Sigmoid colon (tissue), 7 donors: ENCODE measurements at places on chromosomes 2 and 18. TPM values are rescaled to one million over a fixed set of nuclear protein-coding genes. Genes with fewer than 3 reads are reported as not detected.

Gene SNED1
- 3.0 TPM for polyA plus RNA-seq

Gene INHBB
- polyA plus RNA-seq = not detected

Gene TSN
- 18.7 TPM for polyA plus RNA-seq

Gene NEU2
- polyA plus RNA-seq = not detected

Gene AGPS
- 13.8 TPM for polyA plus RNA-seq
